ENCODE measurements at places on chromosomes 3 and 15. TPM values are rescaled to one million over a fixed set of nuclear protein-coding genes. Genes with fewer than 3 reads are reported as not detected.

DNA sequence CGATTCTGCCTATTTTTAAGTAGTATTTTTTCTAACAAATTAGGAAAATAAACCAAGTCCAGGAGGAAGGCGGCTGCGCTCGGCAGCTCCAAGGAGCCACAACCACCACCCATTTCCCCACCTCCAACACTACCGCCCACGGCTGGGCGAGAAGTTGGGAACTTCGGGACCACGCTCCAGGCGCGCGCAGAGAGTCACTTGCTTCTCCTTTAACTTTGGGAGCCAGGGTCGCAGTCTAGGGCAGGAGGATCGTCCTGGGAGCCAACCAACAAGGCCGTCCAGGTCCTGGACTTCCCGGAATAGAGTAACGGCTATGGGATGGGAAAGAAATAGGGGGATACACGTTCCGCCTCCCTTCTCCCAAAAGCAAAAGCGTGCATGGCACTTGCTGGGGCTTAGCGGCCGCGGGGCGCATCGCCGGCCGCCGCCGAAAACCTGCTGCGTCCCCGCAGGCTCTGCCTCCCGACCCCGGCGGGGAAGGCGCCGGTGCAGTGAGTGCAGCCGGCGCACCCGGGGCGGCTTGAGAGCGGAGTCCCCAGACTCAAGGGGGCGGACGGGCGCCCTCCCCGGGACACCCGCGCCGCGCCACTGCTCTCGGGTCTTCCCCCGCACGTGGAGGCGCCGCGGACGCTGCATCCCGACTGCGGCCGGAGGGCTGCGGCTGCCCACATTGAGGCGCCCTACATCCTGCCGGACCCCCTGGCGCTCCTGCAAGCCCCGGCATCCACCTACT lies 699 bp downstream of the MEGF11 start:
- H3K27me3 ChIP-seq: peaks cover 80% of the 10 kb centered on the region
- peaks cover 13% of the 10 kb centered on the region for H3K4me1 ChIP-seq
- H3K27ac ChIP-seq: no peak overlapping the region
- DNase-seq: no peak
- H3K4me3 ChIP-seq: peak overlapping the region; percentile 57
- peaks cover 3% of the 10 kb centered on the region for H3K36me3 ChIP-seq

- no peaks in the 10 kb centered on the region for H3K4me1 ChIP-seq
- H3K27me3 ChIP-seq: no peaks in the 10 kb centered on the region
- H3K27ac ChIP-seq: no peak overlapping the region
- no peak overlapping the region for H3K4me3 ChIP-seq
- DNase-seq: no peak
Observed at GRCh38 chr3:161508852-161509477, 12.4 kb downstream of the OTOL1 start.

DNA sequence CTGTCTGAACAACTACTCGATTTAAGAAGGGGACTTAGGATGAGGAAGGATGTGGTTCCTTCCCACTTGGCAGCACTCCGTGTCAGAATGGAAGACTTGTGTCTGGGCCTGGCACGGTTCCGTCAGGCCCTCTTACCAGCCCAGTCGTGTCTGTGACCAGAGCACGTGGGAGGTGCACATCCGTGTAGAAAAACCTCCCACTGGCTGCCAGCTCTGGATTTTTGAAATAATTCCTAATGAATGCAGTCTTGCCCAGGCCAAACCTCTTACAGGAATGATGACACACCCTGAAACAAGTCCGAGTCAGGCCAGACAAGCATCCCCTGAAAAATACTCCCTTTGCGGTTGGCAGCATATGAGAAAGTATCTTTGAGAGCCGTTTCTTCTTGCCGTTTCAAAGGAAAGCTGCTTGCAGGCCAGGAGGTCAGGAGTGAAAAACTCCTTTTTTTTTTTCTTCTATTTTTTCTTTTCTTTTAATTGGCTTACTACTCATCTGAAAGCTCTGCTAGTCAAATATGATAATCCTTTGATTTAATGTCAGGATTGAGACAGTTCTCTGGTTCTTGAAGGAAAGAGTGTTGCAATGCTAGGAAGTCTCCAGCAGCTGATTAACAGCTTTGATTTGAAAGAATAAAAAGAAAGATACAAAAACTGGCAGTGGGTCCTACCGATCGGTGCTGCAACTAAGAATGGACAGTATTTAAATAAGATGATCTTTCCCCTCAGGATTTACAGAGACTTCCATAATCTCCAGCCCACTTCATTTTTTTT lies 19.8 kb downstream of the IL1RAP start:
- peaks cover 35% of the 10 kb centered on the region for H3K4me1 ChIP-seq
- H3K27me3 ChIP-seq: no peaks in the 10 kb centered on the region
- no peak overlapping the region for H3K4me3 ChIP-seq
- no peak for DNase-seq
- H3K27ac ChIP-seq: no peak overlapping the region
- peaks cover 47% of the 10 kb centered on the region for H3K36me3 ChIP-seq

GRCh38 chr3:143465666-143466065 lies 346.1 kb downstream of the CHST2 start:
- no peak overlapping the region for H3K27ac ChIP-seq
- H3K4me1 ChIP-seq: no peaks in the 10 kb centered on the region
- peaks cover 4% of the 10 kb centered on the region for H3K36me3 ChIP-seq
- no peaks in the 10 kb centered on the region for H3K27me3 ChIP-seq
- no peak overlapping the region for H3K4me3 ChIP-seq

DNA sequence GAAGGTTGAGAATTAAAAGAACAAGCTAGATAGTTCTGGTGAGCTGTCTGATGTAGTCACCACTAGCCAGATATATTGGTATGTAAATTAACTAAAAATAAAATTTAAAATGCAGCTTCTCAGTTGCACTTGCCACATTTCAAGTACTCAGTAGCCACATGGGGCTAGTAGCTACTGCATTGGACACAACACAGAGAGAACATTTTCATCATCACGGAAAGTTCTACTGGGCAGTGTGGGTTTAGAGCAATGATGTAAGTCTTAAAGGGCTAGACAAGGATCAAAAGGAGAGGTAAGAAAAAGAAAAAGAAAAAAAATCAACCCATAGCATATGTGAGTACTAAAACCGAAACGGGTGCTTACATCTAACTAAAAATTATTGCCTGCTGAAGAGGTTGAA lies 282.4 kb upstream of the LRRFIP2 start:
- no peak for DNase-seq
- no peak overlapping the region for H3K27ac ChIP-seq
- H3K27me3 ChIP-seq: peaks cover 55% of the 10 kb centered on the region
- H3K36me3 ChIP-seq: no peaks in the 10 kb centered on the region

- no peaks in the 10 kb centered on the region for H3K36me3 ChIP-seq
- peaks cover 3% of the 10 kb centered on the region for H3K27me3 ChIP-seq
- DNase-seq: no peak
- H3K4me1 ChIP-seq: peaks cover 6% of the 10 kb centered on the region
Observed at GRCh38 chr3:156583469-156583868, 28.6 kb upstream of the SSR3 start.

- H3K36me3 ChIP-seq: no peaks in the 10 kb centered on the region
- H3K4me3 ChIP-seq: no peak overlapping the region
- no peaks in the 10 kb centered on the region for H3K4me1 ChIP-seq
Observed at GRCh38 chr3:117600666-117601065, 891.1 kb downstream of the TUSC7 start.

DNA sequence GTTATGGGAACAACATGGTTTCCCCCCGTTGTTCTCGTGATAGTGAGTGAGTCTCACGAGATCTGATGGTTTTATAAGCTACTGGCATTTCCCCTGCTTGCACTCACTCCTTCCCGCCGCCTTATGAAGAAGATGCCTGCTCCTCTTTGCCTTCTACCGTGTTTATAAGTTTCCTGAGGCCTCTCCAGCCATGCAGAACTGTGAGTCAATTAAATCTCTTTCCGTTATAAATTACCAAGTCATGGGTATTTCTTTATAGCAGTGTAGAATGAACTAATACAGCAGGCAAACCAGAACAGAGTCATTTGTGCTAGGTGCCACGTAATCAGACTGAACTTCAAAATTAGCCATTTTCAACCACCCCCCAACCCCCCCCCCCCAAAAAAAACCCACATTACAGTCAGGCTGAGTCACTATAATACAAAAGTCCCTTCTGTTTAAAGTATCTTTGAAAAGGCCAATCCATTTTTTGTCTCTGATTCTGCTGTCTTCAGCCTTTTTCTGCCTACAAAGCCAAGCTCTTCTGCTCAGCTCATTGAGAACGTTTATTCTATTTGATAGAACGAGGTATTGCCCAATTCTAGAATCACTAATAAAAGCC lies 4.1 kb downstream of the OR4F6 start:
- no peak overlapping the region for H3K27ac ChIP-seq
- no peaks in the 10 kb centered on the region for H3K4me1 ChIP-seq
- DNase-seq: no peak
- H3K36me3 ChIP-seq: no peaks in the 10 kb centered on the region

The EPHB1 gene
- total RNA-seq: 1.2 TPM

The ARL14 gene
- not detected for total RNA-seq

DNA sequence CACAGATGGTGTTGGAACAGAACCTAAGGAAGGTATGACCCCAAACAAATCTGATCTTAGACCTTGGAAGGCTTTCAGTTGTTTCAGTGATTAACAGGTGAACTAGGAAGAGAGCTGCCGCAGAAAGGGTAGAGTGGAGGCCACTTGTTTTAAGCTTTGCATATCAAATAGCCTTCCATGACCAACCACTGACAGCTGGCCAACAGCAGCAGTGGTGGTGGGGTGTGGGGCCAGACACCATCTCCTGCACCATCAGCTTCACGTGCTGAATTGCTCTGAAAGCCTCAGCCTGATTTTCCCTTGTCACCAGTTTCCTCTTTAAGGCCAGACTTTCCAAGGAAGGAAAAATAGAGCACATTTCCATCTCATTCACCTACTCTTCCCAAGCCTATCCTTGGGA lies 16.6 kb upstream of the OSBPL11 start:
- no peak overlapping the region for H3K4me3 ChIP-seq
- no peaks in the 10 kb centered on the region for H3K4me1 ChIP-seq
- H3K27ac ChIP-seq: no peak overlapping the region
- H3K36me3 ChIP-seq: no peaks in the 10 kb centered on the region
- DNase-seq: no peak
- H3K27me3 ChIP-seq: no peaks in the 10 kb centered on the region

GRCh38 chr3:171815973-171816595 lies 5.8 kb upstream of the PLD1 start:
- H3K4me3 ChIP-seq: no peak overlapping the region
- H3K27ac ChIP-seq: no peak overlapping the region
- H3K4me1 ChIP-seq: peaks cover 22% of the 10 kb centered on the region
- peaks cover 15% of the 10 kb centered on the region for H3K27me3 ChIP-seq
- no peak for DNase-seq
- no peaks in the 10 kb centered on the region for H3K36me3 ChIP-seq

- H3K27ac ChIP-seq: no peak overlapping the region
- H3K4me3 ChIP-seq: no peak overlapping the region
- peaks cover 4% of the 10 kb centered on the region for H3K27me3 ChIP-seq
- H3K36me3 ChIP-seq: no peaks in the 10 kb centered on the region
- peaks cover 21% of the 10 kb centered on the region for H3K4me1 ChIP-seq
Observed at GRCh38 chr3:27885641-27886040, 163.5 kb upstream of the EOMES start.
